Stimulated activated CD8-positive, alpha-beta memory T cell treated with anti-CD3 and anti-CD28 coated beads, Interleukin-4, amount 100 ng/mL, for 1 hour (primary cell): ENCODE measurements at places on chromosomes 12 and 14.

GRCh38 chr14:95699412-95699811 is 13.2 kb downstream of the TCL1B start:
- DNase-seq, result no peak

- DNase-seq, result no peak
These were observed 200.7 kb downstream of the SLC2A13 start for GRCh38 chr12:39905152-39905551.

DNA sequence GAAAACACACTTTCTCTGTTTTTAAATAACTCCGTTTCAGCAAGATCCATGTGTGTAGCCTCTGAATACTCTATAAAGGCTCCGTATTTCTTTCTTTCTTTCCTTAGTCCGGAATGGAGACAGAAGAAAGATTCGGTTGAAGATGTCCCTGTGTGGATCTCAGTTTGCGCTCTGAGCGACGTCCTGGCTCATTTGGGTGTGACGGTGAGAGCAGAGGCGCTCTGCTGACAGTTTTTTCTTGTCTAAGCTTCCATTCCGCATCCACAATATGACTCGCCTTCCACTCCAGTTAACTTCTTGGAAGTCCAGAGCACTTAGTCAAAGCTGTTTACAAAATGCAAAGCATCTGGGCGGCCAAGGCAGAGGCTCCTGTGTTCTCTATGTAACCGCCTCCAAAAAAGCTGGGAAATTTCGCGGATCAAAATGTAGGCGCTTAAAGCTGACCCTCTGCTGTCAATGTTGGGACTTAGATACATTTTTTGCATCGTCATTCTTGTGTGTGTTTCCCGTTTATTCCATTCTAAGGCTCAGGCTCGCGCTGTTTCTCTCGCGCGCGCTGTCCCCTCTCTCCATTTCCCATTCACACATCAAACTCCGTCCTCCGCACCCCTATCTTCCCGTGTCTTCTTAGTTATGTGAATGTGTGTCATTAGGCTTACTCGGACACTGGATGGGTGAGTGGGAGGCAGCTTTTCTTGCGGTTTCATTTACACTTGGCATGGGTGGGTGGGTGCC is 880 bp upstream of the FLRT2 start:
- no peak for DNase-seq

DNA sequence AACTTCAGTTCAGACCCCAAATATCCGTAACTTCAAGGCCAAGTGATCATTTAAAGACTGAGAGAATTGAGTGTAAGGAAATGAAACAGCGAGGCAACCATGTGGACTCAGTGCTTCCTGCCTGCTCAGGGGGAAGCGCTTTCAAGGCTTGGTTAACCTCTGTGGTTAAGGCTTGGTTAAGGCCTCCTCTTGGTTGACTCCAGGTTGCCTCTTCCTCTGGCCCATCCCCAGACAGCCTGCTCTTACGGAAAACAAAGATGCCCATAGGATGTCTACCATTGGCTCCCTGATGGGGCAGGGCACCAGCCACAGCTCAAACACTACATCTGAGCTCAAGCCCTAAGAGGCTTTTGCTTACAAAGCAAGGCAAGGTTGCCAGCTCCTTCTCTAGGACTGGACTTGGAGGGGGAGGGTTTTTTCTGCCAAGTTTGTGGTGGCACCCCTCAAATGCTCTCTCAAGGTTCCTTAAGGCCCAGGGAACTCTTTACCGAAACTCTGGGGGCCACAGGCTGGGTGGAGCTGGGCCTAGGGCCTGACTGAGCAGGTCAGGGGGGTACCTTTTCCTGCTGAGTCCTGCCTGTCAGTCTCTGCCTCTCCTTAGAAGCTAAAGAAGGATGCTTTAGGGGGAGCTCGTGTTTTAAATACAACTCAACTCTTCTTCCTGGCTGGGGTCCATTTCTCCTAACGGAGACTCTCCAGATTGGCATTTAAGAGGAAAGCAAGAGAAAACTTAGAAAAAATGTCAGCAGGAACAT is 13.7 kb downstream of the COL2A1 start:
- DNase-seq, result peak; percentile 17
